ENCODE measurements at places on chromosomes 1 and 21. TPM values are rescaled to one million over a fixed set of nuclear protein-coding genes. Genes with fewer than 3 reads are reported as not detected.

GRCh38 chr1:161421456-161421855 lies 53.8 kb upstream of the CFAP126 start:
- no peak for DNase-seq

DNA sequence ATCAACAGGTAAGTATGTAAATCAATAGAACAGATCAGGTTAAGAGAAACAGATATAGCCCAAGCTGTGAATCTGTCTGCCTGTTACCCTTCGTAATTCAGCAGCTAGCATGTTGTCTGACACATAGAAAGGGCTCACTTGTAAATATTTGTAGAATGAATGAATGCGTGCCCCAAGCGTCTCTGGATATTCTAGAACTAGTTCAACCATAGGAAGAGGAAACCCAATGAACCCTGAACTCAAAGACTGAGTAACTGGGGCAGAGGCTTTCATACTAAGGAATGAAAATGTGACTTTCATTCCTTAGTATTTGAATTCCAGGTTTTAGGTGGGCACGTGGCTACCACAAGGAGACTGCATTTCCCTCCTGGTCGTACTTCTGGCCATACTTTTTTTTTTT lies 60.1 kb upstream of the SMYD2 start:
- DNase-seq = no peak

E2F2 gene
- 107 TPM for total RNA-seq

DNA sequence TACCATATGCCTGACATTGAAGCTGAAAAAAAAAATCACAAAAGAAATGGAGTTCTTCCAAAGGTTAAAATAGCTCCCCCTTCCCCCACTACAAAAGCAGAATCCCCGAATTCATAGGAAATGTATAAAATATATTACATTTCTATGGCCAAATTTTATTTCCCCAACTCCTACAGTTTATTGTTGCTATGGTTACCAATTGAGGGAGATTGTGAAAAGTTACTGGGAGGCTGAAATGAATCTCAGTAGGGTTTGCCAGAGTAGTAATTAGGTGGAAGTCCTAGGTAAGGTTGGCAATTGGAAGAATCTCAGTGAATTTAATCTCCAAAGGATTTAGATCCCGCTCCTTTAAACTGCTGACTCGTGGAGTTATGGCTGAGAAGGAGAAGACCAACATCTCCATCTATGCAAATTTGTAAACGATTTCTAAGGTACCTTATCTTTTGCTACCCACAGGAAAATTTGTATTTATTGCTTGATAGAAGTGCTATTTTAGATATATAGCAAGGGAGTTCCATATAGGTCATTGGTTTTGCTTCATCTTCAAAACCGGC lies 282.1 kb downstream of the BACH1 start:
- no peak for DNase-seq

GRCh38 chr1:93556291-93556690 lies 108.4 kb downstream of the FNBP1L start:
- no peak for DNase-seq

- DNase-seq = peak; percentile 25
Measured at GRCh38 chr1:94384485-94385265, 33.5 kb upstream of the ABCD3 start.

PHLDA3 gene
- total RNA-seq = 18.8 TPM

GRCh38 chr1:115982400-115982799 lies 6.1 kb downstream of the SLC22A15 start:
- no peak for DNase-seq

- no peak for DNase-seq
Measured at GRCh38 chr1:151924691-151925587, 15.6 kb upstream of the THEM4 start.

GRCh38 chr1:99004861-99005442 lies at the start of gene PLPPR5:
Gene PLPPR5 (minus strand): TSS chr1:99004861. CDS start chr1:99004671, 190 bp downstream.
- no peak for DNase-seq

SLC25A34 gene
- total RNA-seq = 2.2 TPM

GRCh38 chr1:107870696-107871095 lies 94.3 kb downstream of the VAV3 start:
- no peak for DNase-seq

DNA sequence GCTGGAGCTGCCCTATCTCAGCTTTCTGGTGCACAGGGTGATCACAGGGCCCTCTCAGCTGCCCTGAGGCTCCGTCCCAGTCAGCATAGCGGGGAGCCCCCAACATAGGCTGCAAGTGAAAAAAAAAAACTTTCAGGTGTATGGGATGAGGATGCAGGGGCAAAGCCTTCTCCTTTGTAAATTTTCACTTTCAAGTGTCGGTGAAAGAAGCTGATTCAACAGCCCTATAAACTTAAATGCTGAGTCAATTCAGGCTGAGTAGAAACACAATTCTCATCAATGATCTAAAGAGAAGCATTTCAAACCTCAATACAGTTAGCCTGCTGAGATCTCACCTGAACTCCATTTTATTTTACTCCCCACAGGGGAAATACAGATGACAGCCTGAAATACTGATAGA lies 171.2 kb downstream of the SEC16B start:
- DNase-seq = no peak

- DNase-seq = no peak
Measured at GRCh38 chr1:239982762-239983161, 108.9 kb upstream of the FMN2 start.

PLEKHG5 gene
- 1.3 TPM for total RNA-seq
